ENCODE measurements at places on chromosomes 4 and X.

DNA sequence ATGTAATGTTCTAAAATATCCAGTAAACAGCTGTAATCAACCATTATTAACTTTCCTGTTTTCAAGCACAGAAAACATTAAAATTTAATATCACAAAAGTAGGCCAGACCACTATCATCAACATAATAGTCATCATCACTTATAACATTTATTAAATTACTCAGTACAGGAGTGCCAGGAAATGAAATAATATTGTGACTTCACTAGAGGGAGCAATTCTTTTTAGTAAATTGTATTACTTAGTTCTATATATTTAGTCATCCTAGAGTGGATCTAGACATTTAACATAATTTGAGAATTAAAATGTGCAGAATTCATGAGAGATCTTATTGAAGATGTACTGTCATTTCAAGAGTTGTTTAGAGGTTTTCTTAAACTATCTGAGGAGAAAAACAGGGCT lies 33.6 kb downstream of the PITX2 start:
- no peak for DNase-seq

GRCh38 chr4:78323439-78323838 lies 228.1 kb upstream of the ANXA3 start:
- no peak for DNase-seq

- no peak for DNase-seq
These were observed 31.8 kb downstream of the SH3TC1 start for GRCh38 chr4:8230891-8231290.

DNA sequence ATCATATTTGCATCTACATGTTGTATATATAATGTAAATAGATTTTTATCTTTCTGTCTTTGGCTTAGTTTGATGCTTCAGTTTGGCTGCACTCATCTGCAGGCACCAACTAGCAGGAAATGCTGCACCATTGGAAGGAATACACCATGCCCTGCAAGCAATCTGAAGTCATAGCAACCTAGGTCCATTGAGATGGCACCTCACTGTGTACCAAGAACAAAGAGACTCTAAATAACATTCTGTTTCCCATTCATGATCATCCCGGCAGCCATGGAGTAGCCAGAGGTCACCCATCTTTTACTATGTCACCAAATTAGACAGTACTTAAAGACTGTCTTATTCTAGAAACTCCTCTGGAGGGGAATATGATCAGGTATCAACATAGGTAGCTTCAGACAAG lies 40.8 kb upstream of the HS6ST2 start:
- DNase-seq, result no peak

- DNase-seq, result no peak
These were observed 172.5 kb downstream of the TSPAN5 start for GRCh38 chr4:98485816-98486345.

GRCh38 chr4:81257021-81257420 lies 42.0 kb upstream of the PRKG2 start:
- no peak for DNase-seq

GRCh38 chr4:124203613-124204238 lies 508.8 kb downstream of the ANKRD50 start:
- DNase-seq, result no peak

DNA sequence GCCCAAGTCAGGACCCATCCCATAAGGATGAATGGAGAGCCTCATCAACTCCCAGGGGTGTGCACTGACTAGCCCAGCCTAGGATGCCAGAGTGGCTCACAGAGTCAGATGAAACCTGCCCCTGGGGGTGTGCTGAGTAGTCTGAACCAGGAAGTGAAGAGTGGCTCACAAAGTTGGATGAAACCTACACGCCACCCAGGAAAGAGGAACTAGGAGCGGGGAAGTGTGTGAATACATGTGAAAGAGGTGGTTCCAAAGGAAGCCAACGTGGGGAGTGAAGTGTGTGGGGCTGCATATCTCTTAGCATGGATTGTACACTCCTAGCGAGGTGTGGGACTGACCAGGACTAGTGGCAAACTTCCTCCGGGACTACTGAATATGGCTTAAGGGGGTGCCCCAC lies 902.1 kb upstream of the NDST4 start:
- no peak for DNase-seq

DNA sequence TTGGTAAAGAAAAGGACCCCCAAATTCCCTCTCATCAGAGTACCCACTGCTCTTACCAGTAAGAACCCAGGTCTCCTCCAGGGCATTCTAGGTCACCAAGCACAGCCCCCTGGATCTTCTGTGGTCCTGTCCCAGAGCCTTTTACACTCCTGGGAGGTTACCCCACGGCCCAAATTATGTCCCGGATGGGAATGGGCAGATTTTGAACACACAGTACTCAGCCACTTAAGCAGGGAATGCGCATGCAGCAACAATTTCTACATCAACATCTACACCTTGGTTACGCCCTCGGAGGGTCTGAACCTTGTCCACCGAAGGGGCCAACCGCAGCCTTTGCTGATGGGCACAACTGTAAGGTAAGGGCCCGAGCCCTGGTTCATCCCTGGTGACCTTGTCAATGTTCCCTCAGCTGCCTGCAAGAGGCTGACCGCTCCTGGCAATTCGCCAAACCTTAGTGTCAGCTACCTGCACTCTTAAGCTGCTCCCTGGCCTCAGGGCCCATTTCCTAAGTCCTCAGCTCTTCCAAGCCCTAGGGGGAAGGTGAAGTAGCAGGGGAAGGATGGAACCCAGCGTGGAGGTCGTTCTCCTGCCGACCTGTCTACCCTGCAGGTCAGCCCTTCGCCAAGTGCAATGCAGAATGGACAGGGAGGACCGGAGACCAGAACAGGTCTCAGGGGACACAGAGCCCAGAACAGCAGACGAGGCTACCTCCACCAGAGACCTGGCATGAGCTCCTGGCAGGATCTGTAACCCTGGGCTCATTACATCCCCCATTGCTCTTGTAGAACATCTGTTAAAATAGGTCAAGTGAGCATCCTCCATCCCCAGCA lies 5.9 kb downstream of the TIMP1 start:
- no peak for DNase-seq

DNA sequence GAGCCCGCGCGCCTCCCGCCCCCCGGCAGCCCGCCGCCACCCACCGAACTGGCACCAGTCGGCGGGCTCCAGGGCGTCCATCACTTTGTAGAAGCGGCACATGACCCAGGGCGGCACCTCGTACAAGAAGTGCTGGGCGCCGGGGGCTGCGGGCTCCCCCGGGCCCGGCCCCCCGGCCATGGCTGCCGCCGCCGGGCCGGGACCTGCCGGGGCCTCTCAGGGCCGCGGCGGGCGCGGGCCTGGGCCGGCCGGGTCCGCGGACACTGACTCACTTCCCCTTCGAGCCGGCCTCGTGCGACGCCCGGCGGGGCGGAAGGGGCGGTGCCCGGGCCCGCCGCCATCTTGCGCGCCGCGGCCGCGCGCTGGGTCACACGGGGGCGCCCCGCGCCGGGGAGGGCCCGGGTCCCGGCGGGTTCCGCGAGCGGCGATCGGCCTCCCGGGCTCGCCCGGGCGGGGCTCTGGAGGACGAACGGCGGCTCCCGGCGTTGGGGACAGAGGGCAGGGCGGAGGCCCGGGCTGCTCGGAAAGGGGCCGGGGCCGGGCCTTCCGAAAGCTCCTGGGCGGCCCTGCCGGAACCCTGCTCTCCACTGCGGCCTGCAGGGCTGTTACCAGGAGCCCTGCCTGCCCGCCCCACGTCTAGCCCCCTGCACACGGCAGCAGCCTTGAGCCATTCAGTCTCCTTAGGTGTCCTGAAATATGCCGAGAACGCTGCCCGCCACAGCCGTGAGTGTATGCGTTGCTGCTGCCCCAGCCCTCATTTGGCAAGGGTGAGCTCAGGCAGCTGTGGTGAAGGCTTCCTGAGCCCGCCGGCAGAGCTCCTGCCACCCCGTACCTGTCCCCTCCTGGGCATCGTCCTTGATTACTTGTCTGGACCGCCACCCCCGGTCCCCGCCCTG lies at the start of gene IRAK1:
IRAK1 (minus strand) TSS at position 270 of the 896 bp plus-strand sequence; CDS start at position 180, 90 bp downstream.
- DNase-seq, result no peak

DNA sequence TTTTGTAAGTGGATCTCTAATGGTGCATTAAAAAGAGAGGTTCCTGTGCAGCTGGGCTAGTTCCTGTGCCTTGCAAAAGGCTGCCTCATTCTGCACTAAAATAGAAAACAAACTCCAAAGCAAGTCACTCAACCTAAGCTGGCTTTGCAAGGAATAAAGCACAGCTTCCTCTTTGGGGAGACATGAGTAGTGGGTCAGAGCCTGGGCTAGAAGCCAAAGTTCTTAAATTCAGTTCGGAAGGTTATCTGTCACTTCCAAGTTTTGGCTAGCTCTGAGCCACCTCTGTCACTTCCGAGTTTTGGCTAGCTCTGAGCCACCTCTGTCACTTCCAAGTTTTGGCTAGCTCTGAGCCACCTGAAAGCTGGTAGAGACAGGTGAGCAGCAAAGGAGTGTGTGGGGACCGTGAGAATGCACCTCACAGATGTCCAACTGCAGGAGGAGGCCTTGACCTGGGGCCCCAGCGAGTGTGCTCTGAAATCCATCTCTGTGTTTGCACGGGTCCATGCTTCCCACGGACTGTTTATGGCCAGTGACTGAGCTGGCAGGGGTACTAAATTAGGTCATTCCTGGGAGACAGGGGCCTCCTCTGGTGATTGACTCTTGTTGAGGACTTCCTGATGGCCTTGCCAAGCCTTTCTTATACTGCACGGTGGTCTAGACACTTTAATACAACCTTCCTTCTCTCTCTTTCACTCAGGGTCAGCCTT lies 36.4 kb upstream of the MAMLD1 start:
- DNase-seq, result no peak

- no peak for DNase-seq
These were observed 103.2 kb upstream of the CITED1 start for GRCh38 chrX:72408885-72409284.

DNA sequence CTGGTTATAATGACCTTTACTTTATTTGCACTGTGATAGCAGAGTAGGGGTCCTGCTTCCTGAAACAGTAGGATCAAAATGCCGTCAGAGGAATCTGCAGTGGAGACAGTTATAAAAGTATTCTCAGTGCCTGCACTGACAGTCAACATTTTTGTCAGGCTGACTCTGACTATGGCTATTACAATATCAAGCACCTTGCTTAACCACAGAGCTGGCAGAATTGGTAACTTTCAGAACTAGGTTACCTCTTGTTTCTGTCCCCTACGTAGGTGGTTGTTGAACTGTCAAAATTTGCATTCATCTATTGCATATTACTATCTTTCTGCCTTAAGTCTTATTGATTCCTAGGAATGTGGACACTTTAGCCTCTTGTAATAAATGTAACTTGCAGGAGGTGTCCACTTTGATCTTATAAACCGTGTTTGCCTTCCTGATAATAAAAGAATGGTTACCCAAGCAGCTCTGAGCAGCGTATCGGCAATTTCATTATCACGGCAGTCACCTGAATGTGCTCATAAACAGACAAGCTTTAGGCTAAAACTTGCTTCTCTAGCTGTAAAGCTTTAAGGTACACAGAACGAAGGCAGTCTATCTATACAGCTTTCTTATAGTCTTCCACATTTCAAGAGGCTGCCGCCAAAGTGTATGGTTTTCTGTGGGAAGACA lies 353.0 kb upstream of the GALNT7 start:
- no peak for DNase-seq

DNA sequence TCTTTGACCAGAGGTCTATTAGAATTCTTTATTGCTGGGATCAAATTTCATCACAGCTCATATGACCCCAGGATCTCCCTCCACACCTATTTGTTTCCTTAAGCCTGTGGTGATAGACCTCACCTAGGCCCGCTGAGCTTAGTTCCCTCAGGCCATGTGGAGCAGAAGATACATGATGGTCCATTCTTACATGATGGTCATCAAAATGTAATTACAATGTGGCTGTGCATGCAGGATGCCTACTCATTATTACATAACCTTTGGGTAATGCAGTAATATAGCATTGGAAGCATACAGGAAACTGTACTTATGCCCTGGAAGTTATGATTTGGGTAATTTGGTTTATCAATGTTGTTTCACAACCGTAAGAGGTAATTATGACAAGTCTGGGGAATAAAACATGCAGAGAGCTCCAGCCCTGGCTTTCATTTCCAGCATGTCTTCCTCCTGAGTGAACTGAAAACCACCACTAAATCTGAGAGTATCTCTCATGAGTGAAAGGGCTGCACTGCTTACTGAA lies 67.0 kb upstream of the AGA start:
- no peak for DNase-seq

DNA sequence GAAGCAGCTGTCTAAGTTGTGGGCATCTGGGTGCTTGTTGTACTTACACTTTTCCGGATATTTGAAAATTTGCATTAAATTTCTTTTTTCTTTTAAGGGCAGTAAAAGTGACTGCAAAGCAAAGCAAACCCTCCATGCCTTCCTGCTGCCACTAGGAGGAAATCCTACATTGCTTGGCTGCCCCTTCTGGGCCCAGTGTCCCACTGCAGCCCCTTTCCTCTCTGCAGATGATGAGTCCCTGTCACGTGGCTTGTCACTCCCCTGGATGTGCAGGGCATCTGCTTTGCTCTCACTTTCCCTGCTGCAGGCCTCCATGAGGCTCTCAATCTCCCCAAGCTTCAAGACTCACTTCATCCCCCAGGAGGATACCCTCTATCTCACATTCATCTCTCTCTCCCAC lies 12.7 kb downstream of the TSR2 start:
- peak; percentile 23 for DNase-seq

- no peak for DNase-seq
These were observed 20.8 kb downstream of the NAT8L start for GRCh38 chr4:2079926-2080325.

DNA sequence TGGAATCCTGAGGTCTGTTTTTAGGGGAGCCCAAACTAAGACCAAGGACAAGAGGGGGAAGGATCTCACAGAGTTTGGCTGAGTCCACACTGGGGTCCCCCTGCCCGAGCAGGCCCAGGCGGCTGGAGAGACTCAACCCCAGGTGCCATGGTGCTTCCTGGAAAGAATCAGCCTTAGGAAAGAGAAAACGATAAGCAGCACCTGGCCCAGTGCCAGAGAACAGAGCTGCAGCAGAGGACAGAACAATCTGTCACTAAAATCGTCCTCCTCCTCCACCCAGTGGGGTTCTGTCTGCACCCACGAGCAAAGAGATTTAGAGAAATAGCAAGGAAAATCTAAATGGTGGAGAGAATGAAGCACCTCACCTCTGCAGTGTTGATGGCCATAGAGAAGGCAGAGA lies 470.5 kb downstream of the BCOR start:
- DNase-seq, result peak; percentile 32

GRCh38 chr4:77662396-77662795 lies 56.8 kb downstream of the CXCL13 start:
- no peak for DNase-seq

DNA sequence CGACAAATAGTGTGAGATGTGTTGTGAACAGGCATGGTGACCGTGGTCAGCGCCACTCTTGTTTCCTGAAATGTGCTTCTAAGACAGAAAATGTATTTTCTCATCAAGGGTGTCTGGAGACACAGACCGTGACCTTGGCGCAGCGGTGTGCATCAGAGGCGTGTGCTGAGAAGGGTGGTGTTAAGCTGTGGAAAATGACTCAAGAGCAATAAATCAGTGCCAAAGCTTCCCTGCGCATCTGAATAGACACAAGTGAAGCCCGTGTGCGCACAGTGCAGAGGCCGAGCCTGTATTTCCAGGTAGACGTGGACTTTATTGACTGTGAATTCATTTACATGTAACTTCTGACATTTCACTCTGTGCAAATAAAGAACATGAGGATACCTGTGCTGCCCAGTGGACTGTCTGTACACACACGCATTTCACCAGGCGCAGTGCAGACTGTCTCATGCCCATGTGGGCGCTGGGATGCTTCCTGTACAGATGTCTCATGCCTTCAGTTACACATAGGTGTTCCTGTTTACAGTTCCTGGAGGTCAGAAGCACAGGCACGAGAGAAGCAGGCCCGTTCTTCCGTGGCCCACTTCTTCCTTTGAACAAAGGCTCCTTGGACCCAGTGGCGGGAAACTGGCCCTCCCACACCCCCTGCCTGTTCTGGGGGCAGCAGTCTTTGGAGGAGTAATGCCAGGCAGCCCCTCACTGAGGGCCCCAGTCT lies 31.9 kb downstream of the NSG1 start:
- DNase-seq, result no peak
